ENCODE measurements at places on chromosomes 11 and 22.

DNA sequence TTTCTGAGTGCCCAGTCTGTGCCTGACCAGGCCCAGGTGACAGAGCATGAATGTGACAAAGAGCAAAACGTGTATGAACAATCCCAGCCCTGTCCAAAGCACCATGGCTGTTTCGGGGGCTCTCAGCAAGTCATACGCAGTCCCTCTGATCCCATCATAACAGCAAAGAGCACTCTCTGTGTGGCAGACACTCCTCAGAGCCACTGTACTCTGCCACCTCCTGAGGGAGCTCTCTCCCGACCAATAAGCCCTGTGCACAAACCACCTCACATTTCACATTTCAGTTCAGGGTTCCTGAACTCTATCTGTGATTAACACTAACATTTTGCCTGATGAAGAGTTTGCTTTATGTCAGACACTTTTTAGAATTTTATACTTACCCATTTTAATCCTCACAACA is 6.6 kb downstream of the DGCR2 start:
- no peak for DNase-seq
- no peak overlapping the region for H3K4me3 ChIP-seq
- H3K27me3 ChIP-seq: no peaks in the 10 kb centered on the region
- peaks cover 7% of the 10 kb centered on the region for H3K36me3 ChIP-seq
- H3K27ac ChIP-seq: no peak overlapping the region

DNA sequence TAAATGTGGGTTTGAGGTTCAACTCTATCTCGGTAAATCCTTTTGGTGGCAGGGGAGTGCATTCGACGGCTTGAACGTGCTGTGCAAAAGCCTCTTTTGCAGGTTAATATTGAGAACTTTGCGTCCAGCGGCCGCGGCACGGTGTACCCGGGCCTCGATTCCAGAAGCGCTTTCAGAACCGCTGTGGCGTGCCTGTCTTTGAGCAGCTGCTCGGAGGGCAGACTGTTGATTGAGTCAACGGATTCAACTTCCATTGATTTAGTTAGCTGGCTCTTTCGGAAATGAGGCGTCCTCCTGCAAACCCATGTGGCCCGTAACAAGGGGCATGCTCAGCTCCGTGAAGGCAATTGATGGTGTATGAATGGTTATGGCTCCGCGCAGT is 1247.8 kb downstream of the BRD1 start:
- no peak overlapping the region for H3K4me3 ChIP-seq
- no peak for DNase-seq
- no peaks in the 10 kb centered on the region for H3K4me1 ChIP-seq
- peaks cover 8% of the 10 kb centered on the region for H3K27me3 ChIP-seq
- no peaks in the 10 kb centered on the region for H3K36me3 ChIP-seq

DNA sequence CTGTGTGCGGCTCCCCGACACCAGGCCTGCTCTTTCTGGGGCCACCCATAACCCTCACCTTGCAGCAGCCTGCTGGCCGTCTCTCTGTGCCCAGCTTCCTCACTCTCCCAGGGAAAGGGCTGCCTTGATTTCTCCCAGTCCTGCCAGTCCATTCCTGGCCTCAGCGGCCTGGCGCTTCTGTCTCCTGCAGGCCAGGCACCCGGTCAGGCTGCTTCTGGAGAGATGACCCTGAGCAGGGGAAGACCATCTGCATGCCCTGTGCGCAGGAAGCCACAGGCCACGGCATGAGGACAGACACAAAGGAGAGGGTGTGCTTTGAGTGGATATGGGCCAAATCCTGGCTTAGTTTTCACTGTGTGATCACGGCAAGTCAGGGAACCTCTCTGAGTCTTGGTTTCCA is 86.2 kb downstream of the TSPAN18 start:
- H3K4me1 ChIP-seq: no peaks in the 10 kb centered on the region
- no peaks in the 10 kb centered on the region for H3K36me3 ChIP-seq
- no peak for DNase-seq

- no peak for DNase-seq
- H3K36me3 ChIP-seq: no peaks in the 10 kb centered on the region
- H3K27ac ChIP-seq: no peak overlapping the region
These were observed 3.3 kb downstream of the NRGN start for GRCh38 chr11:124743050-124743449.

- peaks cover 9% of the 10 kb centered on the region for H3K36me3 ChIP-seq
- H3K27me3 ChIP-seq: no peaks in the 10 kb centered on the region
- H3K4me1 ChIP-seq: no peaks in the 10 kb centered on the region
- no peak overlapping the region for H3K27ac ChIP-seq
These were observed 41.7 kb upstream of the GCAT start for GRCh38 chr22:37765953-37766576.

Data from activated CD4-positive, alpha-beta T cell treated with anti-CD3 and anti-CD28 coated beads, Interleukin-2, amount 10 ng/mL, durations not matched to agents 7 days and 5 days (primary cell).